Tongue (tissue), 3 donors: ENCODE measurements at places on chromosomes 4 and X.
A peak's percentile ranks its signal among the peaks of the same experiment; 100 is the strongest.

GRCh38 chr4:109067508-109068235 is 234.8 kb downstream of the COL25A1 start:
- DNase-seq: peak; percentile 79

DNA sequence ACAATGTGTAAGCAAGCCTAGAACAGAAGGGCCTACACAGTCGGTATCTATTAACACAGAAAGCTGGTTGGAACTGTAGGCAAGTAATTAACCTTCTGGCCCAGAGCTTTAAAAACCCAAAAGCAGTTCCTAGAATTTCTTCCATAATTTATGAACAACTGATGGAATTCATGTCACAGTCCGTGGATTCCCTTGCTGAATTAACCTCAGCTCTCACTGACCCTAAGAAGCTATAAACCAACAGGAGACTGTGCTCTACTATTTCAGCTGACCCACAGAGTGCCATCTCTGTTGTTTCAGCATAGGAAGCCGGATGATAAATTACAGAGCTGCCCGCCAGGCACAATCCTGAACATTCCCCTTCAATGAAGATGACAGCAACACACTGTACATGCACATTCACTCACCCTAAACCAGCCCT is 157.3 kb downstream of the PRDM5 start:
- DNase-seq: no peak

DNA sequence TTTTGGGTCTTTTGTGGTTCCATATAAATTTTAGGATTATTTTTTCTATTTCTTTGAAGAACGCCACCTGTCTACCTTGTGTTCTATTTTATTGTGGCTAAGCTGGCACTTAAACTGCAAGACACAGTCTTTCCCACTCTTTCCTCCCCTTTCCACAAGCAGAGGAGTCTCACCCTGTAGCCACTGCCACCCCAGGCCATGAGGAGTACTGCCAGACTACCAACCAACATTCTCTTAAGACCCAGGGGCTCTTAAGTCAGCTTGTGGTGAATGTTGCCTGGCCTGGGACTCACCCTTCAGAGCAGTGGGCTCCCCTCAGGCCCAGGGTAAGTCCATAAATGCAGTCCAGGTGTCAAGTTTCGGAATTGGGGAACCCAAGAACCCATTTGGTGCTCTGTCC is 58.0 kb upstream of the FMR1 start:
- no peak for DNase-seq

GRCh38 chrX:50876551-50876950 is 34.0 kb upstream of the BMP15 start:
- DNase-seq: no peak

DNA sequence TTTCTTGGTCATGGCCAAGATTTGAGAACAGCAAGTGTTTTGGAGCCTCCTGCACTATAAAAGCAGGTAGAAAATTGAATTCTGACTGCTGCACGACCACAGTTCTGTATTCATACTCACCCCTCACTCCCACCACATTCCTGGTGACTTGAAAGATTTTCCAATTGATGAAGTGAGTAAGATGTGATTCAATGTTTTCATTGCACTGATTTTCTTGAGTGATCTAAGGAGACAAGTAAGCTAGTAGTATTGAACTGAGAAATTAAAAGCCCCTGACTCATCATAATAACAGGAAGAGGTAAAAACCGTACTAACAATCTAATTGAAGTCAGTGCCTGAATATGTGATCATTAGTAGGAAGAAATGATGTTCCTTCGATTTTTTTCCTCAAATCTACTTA is 6.1 kb upstream of the SEC24D start:
- DNase-seq: no peak

DNA sequence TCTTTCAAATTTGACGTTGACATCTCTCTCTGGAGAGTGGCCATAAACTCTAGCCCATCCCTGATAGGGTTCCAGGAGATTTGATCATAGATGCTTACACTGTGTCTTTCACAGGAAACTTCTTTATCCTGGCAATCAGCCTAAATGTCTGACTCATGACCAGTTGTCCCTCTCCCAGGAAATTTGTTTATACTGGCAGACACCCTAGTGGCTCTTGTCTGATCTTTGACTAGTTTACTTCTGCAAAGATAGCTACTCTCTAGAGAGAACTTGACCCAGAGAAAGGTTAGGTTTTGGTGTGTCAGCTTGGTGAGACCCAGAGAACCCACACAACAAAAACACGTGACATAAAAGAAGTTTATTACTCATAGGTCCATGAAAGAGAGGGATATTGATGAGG is 509.8 kb downstream of the CENPC start:
- peak; percentile 16 for DNase-seq

DNA sequence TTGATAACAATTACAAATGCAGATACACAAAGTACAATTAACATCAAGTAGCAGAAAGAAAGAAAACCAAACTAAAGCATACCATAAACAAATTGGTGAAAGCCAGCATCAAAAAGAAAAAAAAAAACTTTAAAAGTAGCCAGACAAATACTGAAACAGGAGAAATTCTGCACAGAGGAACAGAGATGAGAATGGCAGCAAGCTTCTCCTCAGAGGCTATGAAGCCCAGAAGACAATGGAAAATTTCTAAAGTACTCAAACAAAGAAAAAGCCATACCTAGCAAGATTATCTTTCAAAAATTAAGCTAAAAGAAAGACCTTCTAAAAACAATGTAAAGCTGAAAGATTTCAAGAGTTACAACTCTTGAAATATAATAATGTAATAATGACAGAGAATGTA is 471.3 kb downstream of the SPOCK3 start:
- DNase-seq: no peak
